ENCODE measurements at places on chromosomes 4 and X.

DNA sequence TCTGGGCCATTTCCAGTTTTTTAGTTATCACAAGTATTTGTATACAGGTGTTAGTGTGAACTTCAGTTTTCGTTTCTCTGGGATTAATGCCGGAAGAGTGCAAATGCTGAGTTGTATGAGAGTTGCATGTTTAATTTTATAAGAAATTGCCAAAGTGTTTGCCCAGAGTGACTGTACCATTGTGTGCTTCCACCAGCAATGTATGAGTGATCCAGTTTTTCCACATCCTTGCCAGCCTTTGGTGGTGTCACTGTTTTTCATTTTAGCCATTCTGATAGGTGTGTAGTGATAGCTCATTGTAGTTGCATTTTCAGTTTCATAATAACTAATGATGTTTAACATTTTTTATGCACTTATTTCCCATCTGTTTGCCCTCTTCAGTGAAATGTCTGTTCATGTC is 18.4 kb downstream of the PLS3 start:
- DNase-seq, result no peak

DNA sequence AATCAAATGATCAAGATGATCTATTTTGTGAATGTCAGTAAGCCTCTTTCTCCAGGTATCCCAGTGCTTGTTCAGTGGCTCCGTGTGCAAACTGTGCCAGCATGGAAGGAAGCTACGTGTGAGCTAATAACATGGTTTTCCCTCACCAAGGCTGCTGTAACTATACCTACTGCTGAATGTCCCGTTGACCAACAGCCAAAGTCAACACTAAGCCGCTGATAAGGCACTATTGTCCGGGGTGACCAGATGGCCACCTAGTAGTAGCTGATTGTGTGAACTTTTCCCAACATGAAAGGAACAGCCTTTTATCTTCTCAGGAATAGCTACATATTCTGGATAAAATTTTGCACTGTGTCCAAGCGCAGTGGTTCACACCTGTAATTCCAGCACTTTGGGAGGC is 58.0 kb upstream of the ABCG2 start:
- DNase-seq, result no peak

GRCh38 chr4:19024047-19024446 is 1002.5 kb upstream of the LCORL start:
- DNase-seq, result no peak

DNA sequence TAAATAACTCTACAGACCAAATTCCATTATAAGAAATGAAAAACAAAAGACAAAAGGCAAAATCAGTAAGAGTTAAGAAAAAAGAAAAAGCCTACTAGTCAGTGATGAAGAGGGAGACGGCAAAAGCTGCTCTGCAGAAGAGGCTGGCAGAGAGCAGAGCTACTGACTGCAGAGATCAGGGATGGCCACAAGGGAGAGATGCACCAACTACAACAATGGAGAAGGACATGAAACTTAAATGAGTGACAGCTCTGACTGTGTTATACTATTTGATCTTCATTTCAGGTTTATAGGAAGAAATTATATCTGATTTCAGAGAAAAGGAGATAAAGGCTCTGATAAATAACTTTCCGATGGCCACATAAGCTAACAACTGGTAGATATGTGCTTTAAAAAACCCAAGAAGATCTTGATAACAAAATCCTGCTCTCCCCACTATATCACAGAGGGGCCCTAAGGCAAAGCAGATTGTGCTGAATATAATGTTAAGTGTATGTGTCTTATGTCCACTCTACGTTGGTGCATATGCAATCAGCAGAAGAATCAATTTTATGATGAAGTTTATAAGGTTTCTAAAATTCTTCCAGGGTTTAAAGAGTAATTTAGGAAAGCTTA is 58.4 kb upstream of the COX18 start:
- DNase-seq, result no peak

DNA sequence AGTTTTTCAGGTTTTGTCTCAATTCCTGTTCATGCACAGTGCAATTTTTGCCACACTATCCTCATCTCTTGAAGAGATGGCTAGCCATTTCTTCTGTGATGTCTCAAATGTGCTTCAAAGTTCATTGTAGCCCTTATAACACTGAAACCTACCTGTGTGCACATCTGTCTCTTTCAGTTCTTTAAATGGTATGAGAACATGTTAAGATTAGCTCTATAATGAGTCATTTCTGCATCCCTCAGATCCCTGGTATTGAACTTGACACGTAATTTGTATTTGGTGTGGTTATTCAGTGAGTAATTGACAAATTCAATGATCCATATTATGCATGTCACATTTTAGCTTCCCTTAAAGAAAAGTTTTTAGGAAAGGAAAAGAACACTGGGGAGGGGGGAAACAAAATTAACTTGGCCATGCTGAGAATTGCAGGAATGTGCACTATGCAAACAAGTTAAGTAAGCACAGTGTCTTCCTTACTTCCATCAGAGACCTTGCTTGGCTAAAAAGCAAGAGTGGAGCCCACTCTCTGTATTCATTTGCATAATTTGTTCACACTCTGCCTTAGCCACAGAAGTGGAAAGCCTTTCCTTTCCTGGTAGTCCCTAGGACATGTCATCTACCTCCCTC is 659.8 kb upstream of the MAGEB2 start:
- no peak for DNase-seq

DNA sequence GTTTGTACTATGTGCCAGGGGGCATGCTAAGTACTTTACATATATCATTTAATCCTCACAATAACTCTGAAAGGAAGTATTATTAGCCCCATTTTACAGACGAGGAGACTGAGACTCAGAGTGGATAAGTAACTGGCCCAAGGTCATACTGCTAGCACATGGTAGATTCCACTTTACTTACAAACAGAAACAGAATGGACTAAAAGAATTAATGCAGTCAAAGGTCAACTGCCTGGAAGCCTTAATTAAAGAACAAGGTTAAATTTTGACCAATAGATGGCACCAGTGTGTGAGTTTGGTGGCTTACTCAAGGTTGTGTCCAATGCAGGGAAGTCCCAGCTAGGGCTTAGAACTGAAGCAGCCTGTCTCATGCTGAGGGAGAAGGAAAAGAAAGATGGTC is 4.7 kb downstream of the RIPPLY1 start:
- DNase-seq, result no peak

DNA sequence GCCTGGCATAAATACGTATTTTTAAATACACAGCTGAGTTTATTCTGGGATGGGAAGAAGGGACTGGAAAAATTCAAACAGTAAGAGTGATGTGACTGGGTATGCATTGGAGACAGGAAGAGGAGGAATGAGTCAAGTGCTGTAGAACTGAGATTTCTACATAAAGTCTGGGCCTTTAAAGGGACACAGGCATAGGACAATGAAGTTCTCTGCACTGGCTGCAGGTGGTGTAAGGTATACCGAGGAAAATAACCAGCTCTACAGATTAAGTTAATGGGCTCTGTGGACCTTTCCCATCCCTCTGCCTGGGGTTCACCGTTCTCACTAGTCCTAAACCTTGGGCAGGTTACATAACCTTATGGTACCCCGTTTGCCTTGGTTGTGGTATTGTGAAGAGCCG is 68.7 kb downstream of the DHX15 start:
- DNase-seq, result no peak

DNA sequence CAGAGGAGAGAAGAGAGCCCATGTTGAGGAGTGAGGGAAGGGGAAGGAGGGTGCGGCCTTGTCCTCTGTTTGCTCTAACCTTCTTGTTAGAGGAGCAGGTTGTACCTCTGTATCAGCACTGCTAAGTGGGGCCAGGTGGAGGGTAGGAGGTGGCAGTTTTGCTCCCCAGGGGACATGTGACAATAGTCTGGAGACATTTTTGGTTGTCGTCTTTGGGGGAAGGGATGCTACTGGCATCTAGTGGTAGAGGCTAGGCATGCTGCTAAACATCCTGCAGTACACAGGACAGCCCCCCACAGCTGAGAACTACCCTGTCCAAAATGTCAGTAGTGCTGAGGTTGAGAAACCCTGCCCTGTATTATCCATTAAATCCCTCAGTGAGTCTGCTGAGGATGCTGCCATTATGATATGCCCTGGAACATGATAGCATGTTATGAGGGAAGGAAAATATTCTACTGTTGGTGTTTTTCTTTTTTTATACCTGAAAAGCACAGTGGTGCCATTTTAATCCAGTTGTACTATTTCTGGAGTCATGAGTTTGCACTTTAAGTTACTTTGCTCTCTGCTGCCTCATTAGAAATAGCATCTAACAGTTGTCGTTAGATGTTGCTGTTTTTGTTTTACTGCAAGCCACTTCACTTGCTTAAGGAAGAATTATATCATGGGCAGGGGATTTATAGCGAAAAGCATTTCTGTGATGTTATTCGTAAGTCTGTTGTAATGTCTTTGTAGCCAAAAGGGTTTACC is 90.6 kb downstream of the LRP2BP start:
- no peak for DNase-seq

DNA sequence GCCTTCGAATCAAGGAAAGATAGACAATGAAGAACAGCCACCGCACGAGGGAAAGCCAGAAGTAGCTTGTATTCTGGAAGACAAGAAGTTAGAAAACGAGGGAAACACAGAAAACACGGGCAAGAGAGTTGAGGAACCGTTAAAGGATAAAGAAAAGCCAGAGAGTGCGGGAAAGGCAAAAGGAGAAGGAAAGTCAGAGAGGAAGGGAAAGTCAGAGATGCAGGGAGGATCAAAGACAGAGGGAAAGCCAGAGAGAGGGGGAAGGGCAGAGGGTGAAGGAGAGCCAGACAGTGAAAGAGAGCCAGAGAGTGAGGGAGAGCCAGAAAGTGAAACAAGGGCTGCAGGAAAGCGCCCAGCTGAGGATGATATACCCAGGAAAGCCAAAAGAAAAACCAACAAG is 1.4 kb downstream of the TCEAL2 start:
- no peak for DNase-seq

DNA sequence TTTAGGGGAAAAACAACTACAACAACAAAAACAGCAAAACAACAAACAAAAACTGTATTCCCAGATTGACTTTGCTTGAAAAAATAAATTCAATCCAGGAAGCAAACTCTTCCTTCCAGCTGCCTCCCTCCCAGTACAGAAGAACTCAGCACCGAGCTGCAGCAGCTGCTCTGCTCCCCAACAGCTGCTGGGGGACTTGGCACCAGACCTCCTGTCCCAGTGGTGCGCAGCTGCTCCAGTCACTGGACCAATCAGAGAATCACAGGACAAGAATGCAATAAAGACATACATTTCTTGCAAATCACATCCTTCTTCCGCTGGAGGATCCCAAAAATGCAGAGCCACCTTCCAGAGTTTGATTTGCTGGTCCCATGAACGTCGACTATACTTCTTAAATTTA is 11.8 kb upstream of the FAM53A start:
- DNase-seq, result no peak
